Urinary bladder (tissue), 4 donors: ENCODE measurements at places on chromosomes 2 and 18. TPM values are rescaled to one million over a fixed set of nuclear protein-coding genes. Genes with fewer than 3 reads are reported as not detected.

DNA sequence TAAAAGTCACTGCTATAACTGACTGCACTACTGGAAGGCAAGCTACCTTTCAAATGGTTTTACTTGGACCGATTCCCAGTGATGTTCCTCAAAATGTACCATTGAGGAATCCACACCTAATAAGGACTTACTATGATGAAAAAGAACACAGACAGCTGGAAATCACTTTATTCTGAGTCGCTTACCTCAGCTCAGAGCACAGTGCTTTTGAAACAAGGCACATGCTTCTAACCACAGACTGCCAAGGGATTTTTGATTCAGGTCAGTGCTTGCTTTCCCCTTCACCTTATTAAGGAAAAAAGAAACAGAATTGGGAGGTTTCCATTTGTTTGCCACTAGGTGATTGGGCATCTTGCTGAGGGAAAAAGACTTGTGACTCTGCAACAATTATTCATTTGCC is 707.5 kb upstream of the FSHR start:
- no peak for DNase-seq

- no peak for DNase-seq
These were observed 79.4 kb upstream of the FAM136A start for GRCh38 chr2:70381235-70381634.

DNA sequence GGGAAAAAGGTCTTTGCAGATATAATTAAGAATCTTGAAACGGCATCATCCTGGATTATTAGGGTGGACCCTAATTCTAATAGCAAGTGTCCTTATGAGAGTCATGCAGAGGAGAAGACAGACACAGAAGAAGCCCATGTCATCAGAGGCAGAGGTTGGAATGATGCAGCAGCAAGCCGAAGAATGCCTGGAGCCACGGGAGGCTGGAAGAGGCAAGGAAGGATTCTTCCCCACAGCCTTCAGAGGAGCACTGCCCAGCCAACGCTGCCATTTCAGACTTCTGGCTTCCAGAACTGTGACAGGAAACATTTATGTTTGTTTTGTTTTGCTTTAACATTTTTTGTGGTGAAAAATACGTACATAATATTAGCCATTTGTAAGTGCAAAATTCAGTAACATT is 72.3 kb downstream of the MCFD2 start:
- DNase-seq: no peak

- DNase-seq: no peak
These were observed 42.7 kb downstream of the MAL start for GRCh38 chr2:95068256-95068655.

DNA sequence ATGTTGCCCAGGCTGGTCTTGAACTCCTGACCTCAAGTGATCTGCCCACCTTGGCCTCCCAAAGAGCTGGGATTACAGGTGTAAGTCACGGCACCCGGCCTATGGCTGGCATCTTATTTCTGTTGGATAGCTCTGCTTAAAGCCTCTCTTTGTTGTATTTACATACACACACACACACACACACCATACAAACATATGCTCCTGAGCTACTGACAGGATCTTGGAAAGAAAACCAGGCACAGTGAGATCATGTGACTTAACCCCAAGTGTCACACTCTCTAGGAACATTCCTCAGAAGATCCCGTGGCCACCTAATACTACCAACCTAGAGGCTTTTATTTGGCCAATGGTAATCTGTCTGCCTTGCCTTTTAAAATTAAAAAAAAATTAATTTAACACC is 85.1 kb upstream of the HAAO start:
- DNase-seq: no peak

Gene KLHL30
- total RNA-seq: 1.8 TPM

DNA sequence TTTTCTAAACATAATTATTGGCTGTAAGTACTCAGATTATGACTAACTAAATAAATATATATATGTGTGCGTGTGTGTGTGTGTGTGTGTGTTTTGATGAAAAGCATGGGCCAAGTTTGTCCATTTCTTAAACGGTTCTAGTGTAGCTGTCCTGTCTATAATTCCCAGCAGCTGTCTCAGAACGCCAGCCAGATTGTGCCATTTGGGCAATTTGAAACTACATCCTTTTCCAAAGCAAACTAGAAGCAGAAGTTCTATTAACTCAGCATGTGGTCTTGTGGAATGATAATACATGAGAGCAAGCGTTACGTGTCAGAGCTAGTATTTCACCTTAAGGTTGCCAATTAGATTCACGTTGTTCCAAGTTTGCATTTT is 1.7 kb downstream of the ARHGAP28 start:
- DNase-seq: no peak

DNA sequence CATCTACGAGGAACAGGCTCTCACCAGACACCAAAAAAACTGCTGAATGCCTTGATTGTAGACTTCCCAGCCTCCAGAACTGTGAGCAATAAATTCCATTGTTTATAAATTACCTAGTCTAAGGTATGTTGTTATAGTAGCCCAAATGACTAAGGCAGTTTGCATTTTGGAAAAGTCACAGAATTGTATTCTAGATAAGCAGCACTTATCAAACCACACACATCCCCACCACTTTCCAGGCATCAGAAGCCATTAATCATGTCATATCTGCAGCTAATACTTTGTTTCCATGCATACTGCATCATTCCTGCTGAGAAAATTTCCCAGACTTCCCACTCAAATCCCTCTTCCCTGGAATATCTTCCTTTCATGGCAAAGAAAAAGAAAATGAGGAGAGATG is 187.2 kb downstream of the INO80D start:
- DNase-seq: no peak

- DNase-seq: no peak
These were observed 7.7 kb downstream of the CIAO1 start for GRCh38 chr2:96273763-96274162.

DNA sequence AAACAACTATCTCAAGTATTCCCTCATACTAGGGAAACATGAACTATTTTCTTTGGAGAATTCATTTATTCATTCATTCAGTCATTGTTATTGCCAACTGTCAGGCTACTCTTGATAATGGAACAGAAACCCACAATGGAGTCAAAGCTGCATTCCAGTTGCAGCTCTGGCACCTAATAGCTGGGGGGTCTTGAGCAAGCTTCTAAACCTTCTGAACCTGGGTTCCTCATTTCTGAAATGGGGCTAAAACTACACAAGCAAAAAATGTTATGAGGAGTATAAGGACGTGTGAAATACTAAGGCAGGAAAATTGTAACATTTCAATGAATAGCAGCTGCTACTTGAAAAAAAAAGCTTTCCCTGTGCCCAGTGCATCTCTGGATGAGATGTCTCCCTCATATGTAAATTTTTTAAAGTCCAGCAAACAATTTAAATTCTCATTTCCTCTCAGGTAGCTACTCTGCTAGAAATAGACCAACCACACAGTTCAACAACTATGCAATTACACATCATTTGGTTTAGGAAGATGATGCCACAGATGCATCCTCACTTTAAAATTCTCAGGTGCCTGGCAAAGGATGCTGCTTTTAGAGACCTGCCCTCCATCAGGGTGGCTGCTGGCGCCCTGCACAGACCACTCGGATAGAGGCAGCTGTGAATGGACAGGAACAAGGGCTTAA is 38.5 kb downstream of the SPRED2 start:
- no peak for DNase-seq

DNA sequence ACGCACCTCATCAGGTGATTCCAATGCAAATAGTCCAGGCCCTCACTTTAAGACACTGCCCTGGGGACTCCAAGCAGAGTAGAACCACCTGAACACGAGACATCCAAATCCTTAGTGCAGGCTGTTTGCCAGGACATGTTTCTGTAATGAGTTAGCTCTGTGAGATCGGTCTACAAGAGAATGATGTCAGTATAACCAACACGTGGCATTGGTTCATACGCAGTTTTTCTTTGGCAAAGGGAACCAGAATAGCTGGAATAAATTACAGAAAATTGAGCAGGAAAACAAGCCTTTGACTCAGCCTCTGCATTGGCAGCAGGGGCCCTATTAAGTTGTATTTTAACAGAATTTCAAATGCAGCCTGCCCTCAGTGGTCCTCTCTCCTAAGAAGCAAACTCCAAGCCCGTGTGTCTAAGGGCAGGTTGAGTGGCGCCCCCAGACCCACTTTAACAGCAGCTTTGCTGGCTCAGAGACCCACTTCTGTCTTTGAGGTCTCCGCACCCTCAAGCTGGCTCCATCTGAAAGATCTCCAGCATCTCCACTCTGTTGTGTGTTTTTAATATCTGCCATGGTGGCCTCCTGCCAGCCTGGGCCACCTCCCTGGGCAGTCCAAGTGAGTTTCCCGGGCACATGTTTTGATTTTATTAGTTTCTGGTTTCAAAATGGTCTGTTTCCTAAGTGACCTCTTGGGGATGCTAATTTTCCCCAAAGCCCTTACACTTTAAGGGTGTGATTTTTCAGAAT is 61.3 kb downstream of the ALPK2 start:
- DNase-seq: no peak

DNA sequence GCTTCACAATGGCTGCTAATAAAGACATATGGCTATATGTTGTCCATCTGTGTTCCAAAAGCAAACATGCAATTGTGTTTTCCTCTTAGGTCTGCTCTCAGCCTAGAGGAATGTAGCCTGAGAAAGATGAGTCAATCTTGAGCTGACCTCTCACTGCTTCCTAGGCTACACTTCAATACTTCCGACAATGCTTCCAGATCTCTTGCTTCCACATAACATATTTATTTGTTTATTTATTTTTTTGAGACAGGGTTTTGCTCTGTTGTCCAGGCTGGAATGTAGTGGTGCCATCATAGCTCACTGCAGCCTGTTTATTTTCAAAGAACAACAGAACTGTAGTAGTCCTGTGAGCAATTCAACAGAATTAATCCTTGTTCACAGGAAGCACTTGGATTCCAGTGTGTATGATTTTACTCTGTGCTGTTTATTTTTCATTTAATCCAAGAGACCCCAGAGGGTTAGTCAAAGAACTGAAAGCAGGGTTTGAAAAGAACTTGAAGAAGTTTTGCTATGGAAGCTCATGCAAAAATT is 437.9 kb downstream of the TXNL1 start:
- DNase-seq: no peak

GRCh38 chr2:43073401-43073825 is 153.0 kb downstream of the ZFP36L2 start:
- peak; percentile 59 for DNase-seq
